CD4-positive, alpha-beta T cell treated with Interleukin-6 at 100 ng/mL for 8 hours (primary cell): ENCODE measurements at places on chromosomes 6 and 20.

DNA sequence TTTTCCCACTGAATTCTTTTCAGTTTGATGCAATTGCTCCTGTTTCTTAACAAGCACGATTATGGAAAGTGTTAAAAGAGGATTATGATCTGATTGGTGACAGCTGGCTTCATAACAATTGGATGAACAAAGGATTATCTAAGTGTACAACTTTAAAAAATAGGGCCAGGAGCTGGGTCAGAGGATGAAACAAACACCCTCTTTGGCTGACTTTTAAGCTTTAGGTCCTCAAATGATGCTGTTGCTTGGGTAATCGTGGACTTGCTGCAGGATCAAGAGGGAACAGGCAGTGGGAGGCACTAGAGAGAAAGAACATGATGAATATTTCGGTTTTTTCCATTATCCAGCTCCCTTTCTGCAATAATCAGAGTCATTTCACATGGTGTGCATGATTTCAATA, 35.5 kb upstream of the TMX4 start:
- DNase-seq: no peak

DNA sequence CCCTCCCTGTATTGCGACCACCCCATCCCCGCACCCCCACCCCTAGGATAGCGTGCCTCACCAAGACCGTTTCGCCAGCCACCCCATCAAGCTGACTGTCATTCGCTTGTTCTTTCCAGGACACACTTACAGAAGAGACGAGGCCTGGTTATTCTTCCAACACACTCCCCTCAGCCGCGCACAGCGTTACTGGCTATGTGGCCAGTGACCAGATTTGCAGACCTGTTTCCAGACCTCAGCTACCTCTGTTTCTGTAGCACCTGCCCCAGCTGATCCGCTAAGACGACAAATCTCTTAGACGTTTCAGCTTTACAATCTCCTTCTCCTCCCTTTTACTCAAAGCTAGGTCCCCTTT, 26.1 kb downstream of the HLA-F start:
- no peak for DNase-seq

- DNase-seq: no peak
Measured at GRCh38 chr6:144729502-144729901, 444.4 kb downstream of the UTRN start.

- no peak for DNase-seq
Measured at GRCh38 chr20:46808565-46808964, 86.1 kb upstream of the EYA2 start.

DNA sequence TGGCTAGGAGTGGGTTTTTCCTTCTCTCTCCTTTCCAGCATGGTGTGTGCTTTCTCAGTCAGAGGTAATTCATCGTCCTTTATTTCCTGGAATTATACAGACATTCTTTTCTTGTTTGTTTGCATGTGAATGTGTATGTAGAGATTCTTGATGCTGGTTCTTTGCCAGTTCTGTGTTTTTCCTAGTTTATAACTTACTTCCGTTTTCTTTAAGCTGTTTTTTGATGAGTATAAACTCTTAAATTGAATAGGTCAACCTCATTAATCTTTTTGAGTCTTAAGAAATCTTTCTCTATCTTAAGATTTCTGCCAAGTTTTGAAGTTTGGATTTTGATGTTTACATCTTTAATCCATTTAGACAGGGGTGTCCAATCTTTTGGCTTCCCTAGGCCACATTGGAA, 38.7 kb downstream of the IGF2R start:
- DNase-seq: no peak

- no peak for DNase-seq
Measured at GRCh38 chr20:20454367-20454766, 86.5 kb downstream of the INSM1 start.

- no peak for DNase-seq
Measured at GRCh38 chr6:56951049-56951831, 3.7 kb upstream of the BEND6 start.

GRCh38 chr6:46400898-46401297, 90.4 kb downstream of the RCAN2 start:
- DNase-seq: no peak

DNA sequence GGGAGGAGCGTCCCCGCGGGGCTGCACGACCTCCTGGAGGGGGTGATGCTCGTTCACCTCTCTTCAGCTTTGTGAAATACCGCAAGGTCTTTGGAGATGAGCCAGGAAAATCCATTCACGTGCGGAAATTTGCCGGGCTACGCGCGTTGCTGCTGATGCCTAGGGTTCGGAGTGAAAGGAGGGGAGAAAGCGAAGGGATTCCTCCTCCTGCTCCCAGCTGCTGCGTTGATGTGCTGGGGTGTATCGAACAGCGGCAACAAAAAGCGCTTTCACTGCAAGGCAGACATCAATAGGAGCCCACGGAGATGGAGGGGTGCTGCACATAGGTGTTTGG, 391 bp upstream of the B3GAT2 start:
- DNase-seq: no peak

GRCh38 chr6:3138341-3138740, 19.0 kb downstream of the TUBB2A start:
- DNase-seq: no peak
